Sciatic nerve (tissue), 2 donors: ENCODE measurements at places on chromosomes 5 and 9.

- DNase-seq, result no peak
These were observed 30.8 kb upstream of the DNAH5 start for GRCh38 chr5:13975246-13975645.

GRCh38 chr9:72454871-72455491 lies 66.4 kb upstream of the TMC1 start:
- DNase-seq, result no peak

DNA sequence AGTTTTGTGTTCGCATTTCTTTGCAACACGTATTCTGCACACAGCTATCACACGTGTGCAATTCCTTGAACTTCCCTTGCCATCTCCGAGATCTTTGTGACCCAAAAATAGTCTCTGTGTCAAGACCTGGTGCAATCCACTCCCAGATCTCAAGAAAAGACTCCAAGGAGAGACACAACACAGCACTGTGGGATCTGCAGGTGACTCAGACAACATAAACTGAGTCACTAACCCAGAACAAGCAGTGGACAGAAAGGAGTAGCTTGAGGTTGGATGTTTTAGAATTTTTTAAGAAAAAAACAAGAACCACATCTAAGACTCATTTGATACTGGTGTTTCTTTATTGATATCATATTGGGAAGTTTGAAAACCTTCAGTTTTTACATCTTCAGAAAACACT lies 396.9 kb downstream of the AGTPBP1 start:
- DNase-seq, result no peak

- DNase-seq, result no peak
These were observed 17.1 kb upstream of the KIF12 start for GRCh38 chr9:114116126-114116747.

GRCh38 chr9:32431940-32432555 lies 47.6 kb downstream of the ACO1 start:
- DNase-seq, result peak; percentile 67

- DNase-seq, result no peak
These were observed 150.8 kb upstream of the SLC44A1 start for GRCh38 chr9:105093685-105094084.

GRCh38 chr5:171705036-171705435 lies 80.6 kb upstream of the SMIM23 start:
- no peak for DNase-seq

GRCh38 chr5:81675420-81675819 lies 75.5 kb downstream of the SSBP2 start:
- no peak for DNase-seq

- DNase-seq, result no peak
These were observed 46.0 kb downstream of the CDO1 start for GRCh38 chr5:115770466-115770865.

DNA sequence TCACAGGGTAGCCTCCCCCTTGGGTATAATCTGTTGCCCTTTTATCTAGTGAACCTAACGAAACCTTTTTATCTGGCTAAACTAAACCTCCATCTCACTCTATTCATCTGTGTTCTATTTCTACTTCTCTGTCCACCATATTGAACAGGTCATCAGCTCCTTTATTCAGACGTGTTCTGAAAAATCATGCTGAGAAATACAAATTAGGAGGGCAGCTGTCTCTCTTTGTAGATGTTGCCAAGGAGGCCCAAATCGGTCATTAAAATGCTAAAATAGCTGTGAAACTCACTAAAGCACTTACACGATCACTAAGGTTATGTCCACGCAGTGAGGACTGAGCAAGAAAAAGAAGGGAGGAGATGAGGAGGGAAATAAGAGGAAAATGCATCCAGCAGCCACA lies 115.6 kb upstream of the RETREG1 start:
- no peak for DNase-seq

DNA sequence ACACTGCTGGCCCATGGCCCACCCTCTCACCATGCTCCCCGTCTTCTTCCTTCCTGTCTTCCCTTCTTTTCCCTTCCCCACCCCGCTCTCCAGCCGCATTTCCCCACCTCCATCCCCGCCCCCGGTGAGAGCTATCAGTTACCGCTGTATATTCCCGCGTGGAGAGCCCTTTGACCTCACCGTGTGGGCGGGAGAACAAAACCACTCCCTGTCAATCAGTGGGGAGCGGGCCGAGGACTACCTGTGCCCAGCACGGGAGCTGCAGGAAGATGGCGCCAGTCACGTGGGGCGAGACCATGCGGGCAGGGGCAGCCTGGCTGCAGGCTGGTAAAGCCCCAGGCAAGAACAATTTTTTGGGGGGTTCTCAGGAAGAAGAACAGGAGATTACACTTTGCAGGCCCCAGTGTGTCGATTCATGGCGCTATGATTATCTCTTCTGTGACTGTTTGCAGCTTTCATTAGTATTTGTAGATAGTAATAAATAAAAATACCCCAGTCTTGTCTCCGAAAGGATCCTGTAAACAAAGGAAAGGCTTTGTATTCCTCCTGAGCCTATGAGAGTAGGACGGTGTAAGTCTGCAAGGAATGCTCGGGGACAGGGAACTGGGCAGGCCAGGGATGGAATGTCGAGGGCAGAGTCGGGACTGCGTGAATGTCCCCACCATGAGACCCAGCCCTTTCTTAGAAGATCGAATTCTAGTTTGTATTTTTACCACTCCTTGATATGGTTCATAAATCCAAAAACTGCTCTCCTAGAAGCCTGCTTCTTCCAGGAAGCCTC lies 14.8 kb upstream of the DMRT1 start:
- no peak for DNase-seq

- DNase-seq, result no peak
These were observed 263.6 kb upstream of the C9orf72 start for GRCh38 chr9:27836661-27837401.

- no peak for DNase-seq
These were observed 64.0 kb upstream of the ZNF354A start for GRCh38 chr5:178794433-178794832.

- no peak for DNase-seq
These were observed 419.0 kb downstream of the GADD45G start for GRCh38 chr9:90023861-90024260.

- DNase-seq, result no peak
These were observed 174.9 kb upstream of the SPRY4 start for GRCh38 chr5:142499591-142500226.

GRCh38 chr9:89625721-89626687 lies 21.2 kb downstream of the GADD45G start:
- DNase-seq, result no peak

DNA sequence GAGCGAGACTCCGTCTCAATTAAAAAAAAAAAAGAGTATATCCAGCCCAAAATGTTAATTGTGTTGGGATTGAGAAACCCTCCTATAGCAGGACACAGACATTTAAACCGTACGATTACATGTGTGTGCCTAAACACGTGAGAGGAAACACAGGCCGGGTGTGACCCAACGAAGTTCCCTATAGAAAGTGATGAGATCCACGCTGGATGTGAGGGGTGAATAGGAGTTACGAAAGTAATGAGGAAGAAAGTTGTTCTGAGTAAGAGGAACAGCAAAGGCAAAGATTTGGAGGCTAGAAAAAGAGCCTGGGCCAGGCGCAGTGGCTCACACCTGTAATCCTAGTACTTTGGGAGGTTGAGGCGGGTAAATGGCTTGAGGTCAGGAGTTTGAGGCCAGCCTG lies 13.6 kb downstream of the NAIF1 start:
- no peak for DNase-seq

- DNase-seq, result peak; percentile 60
These were observed 4.2 kb upstream of the NRARP start for GRCh38 chr9:137306066-137306849.

DNA sequence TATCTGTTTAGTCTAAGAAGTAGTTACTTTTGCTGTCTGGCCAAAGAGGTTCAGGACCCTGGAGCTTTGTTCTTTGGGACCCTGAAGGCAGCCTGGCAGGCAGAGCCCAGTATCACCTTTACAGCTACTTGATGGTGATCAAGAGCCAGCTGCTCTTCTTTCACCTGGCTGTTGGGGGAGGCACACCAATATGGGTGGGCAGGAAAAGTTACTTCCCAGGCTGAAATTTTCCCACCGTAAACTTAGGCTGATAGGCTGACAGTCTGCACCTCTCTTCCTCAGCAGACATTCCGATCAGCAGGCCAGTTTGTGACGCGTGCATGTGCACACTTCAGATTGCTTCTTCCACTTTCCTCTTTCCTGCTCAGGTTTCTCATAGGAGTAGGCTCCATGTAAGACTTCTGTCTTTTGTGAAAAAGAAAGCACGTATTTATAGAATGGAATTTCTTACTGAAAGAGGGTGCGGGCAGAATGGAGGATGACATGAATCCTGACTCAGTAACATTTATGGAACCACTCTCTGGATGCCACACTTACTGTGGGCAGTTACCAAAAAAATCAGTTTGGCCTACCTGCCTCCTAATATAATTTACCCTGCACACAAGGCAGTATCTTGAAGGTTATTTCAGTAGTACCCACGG lies 223.9 kb upstream of the DMRT1 start:
- no peak for DNase-seq

GRCh38 chr5:2148312-2149194 lies 265.8 kb upstream of the IRX4 start:
- DNase-seq, result no peak

DNA sequence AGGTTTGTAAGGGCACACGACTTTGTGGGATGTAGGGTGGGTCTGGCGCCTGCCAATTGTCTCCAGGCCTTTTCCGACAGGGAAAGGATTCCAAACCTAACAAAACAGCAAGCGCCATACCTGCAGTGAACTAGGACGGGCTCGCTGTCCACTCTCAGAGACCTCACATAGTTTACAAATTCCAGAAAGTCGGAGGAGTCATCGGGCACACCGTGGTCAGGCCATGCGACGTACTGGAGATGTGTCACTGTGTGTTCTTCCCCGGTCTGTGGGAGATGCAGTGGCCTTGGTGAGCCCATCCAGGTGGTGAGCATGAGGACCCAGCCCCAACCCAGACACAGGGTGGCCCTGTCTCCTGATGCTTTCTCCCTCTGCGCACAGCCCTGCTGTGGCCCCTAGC lies 61.3 kb upstream of the EPB41L4B start:
- no peak for DNase-seq

DNA sequence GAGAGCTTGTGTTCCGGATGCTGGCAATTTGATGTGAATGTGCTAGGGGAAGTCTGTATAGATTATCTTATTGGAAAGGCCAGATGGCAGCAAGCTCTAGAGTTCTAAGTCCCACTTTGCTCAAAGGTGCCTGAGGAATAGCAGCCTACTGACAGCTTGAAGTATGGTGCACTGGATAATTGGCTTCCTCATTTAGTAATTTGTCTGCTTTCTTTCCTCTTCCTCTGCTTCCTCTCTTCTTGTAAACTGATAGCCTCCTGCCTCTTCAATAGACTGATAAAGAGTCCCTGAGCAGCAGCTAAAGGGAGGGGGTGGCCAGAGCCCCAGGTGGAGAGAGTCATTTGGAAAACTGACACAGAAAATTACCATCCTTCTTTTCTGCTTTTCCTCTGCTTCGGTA lies 177.3 kb downstream of the FGF1 start:
- DNase-seq, result no peak
